ENCODE measurements at places on chromosomes 6 and 20. TPM values are rescaled to one million over a fixed set of nuclear protein-coding genes. Genes with fewer than 3 reads are reported as not detected.

SNAI1 gene
- 0.77 TPM for total RNA-seq

C6orf62 gene
- 109 TPM for total RNA-seq

IL17A gene
- total RNA-seq, result not detected

OR2J3 gene
- total RNA-seq, result 0.11 TPM

DNA sequence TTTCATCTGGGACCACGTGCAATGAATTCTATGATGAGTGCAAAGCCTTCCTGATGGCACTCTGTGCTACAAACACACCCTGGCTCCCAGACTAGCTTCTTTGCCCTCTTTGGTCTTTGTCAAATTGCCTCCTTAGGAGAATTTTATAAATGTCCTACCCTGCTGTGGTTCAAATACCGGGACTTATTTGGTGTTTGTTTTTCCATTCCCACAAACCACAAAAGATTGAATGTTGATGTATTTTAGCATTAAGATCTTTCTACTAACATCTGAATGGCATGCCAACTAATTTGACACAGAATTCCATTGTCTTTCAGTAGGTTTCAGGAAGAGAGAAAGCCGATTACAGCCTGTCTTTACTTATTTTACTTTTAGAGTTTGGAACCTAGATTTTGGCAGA lies 424.2 kb upstream of the SLC35B3 start:
- H3K36me3 ChIP-seq, result no peaks in the 10 kb centered on the region
- no peak overlapping the region for H3K27ac ChIP-seq
- no peak overlapping the region for H3K4me3 ChIP-seq
- no peak for DNase-seq

DNA sequence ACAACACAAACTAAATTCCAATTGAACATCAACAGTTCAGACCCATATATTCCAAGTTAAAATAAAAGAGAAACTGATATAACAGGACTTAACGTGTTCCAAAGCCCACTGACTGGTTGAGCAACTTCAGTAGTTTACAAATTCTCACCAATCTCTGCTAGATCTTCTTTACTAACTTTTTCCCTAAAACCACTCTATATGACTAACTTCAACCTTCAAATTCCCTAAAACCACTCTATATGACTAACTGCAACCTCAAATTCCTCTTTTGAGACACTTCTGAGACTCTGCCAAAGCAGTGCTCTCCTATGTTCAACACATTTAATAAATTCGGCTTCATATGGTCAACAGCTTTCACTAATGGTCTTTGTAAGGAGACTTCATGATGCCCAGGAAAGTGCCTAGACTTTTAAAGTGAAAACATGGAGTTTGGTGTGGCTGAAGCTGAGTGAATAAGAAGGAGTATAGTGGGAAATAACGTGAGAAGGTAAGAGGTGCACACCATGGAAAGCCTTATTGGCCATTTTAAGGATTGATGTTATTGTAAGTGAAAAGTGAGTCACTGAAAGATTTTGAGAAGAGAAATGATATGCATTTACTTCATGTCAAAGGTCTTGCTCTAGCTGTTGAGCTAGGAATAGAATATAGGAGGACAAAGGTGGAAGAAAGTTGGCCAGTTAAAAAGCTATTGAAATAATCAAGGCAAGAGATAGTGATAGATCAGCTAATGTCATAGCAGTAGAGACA lies 134.0 kb upstream of the HCRTR2 start:
- no peaks in the 10 kb centered on the region for H3K27me3 ChIP-seq
- H3K4me3 ChIP-seq, result no peak overlapping the region
- no peak for DNase-seq
- H3K27ac ChIP-seq, result no peak overlapping the region

DNA sequence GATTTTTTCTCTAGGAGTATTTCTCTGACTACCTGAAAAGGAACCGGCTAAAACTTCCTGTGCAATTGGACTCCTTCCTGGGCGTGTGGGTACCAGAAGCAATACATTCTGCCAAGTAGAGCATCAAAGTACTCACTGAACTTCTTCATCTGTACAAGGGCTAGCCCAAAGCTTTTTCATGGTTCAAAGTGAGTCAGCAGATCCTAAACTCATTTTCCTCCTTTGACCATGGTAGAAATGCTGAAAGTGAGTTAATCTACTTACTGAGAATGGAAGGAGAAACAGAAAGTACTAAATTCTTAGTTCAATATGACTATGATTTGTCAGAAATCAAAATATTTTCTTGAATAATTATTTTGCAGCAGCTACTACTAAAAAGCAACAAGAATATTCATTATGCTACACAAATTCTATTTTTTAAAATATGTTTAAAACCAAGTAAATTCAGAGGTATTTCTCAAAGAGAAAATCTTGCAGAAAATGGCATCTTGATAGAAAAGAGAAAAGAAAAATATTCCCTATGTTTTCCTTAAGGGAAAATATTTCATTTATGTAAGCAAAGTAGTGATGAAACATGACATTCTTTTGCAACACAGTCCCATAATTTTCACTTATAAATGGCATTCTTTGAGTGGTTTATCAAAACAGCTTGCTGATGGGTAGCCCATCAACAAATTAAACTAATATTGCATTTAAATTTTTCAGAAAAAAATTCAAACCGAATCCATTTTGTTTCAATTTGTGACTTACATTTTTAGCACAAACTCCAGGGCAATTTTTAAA lies 3.7 kb upstream of the BEND6 start:
- DNase-seq, result no peak
- no peak overlapping the region for H3K4me3 ChIP-seq
- H3K4me1 ChIP-seq, result peaks cover 17% of the 10 kb centered on the region
- H3K27me3 ChIP-seq, result peaks cover 14% of the 10 kb centered on the region

DNA sequence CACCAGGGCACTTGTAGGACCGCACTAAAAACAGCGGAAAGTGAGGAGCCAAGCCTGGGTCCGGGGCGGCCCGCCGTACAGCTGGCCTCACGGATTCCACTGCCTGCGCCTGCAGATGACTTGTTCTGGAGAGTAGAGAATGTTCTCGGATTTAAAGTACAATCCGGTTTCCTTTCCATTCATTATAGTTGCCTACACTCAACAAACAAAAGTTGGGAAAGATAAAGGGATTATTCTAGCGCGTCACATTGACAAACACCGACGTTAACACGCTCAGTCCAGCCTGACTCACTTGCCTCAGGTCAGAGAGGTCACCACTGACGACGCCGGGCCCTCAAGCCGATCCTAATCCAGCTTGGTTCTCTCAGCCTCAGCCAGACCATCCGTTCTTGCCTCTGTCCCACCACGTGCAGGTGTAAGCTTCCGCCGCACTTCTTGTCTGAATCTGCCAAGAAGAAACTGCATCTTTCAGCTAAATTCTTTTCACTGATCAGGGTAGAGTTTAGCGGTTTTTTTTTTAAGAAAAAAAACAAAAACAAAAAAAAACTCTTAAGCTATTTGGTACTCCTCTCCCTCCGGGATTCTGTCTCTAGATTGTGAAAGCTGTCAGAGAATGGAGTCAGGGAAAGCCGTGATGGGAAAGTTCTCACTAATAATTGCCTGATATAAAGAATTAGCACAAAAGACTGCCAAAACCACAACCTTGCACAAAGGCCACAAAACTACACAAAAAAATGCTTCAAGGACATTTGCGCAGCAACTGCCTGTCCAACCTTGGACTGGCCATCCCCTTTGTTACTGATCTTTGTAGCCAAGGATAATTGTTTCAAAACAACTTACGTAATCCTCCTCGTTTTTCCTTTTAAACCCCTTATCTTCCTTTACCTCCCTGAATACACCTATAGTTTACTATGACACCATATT lies 1.1 kb upstream of the PHF10 start:
- peak overlapping the region; percentile 64 for H3K4me3 ChIP-seq
- H3K4me1 ChIP-seq, result peaks cover 16% of the 10 kb centered on the region
- H3K27ac ChIP-seq, result peak overlapping the region; percentile 83
- peak; percentile 83 for DNase-seq
- H3K27me3 ChIP-seq, result no peaks in the 10 kb centered on the region
- no peaks in the 10 kb centered on the region for H3K36me3 ChIP-seq

DNA sequence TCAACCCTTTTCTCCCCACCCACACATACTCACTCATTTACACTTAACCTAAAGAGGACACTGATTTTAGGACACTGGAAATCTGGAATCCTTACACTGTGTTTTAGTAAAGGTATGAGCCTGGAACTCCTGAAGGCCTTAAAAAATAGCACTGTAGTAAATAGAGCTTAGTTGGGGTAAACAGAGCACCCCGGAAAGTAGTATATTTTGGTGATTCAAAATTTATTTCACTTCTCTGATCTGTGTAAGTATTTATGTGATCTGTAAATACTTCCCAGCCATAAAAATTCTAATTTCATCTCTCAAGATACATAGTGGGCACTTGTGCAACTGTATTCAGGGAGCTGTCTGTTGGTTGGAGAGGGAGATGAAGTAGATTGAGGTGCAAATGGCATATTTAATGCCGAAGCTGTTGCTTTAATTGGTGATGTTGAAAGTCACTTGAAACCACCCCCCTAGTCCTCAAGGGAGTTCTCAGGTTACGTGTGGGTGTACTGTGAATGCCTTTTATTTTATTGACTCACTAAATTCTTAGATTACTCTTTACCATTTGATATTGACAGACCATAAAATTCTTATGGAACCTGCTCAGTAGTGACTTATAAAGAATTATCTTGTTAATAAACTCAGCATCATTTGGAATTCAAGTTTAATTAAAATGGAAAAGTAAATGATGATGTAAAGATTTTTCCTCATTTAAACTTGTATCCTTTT lies 154.9 kb downstream of the SOX4 start:
- no peak for DNase-seq
- H3K4me3 ChIP-seq, result no peak overlapping the region
- no peaks in the 10 kb centered on the region for H3K36me3 ChIP-seq
- no peaks in the 10 kb centered on the region for H3K4me1 ChIP-seq

- H3K27ac ChIP-seq, result no peak overlapping the region
- no peak overlapping the region for H3K4me3 ChIP-seq
- peaks cover 4% of the 10 kb centered on the region for H3K4me1 ChIP-seq
Observed at GRCh38 chr6:149127212-149127611, 190.3 kb upstream of the TAB2 start.

- no peaks in the 10 kb centered on the region for H3K27me3 ChIP-seq
- H3K36me3 ChIP-seq, result no peaks in the 10 kb centered on the region
- H3K27ac ChIP-seq, result no peak overlapping the region
- H3K4me3 ChIP-seq, result no peak overlapping the region
- no peaks in the 10 kb centered on the region for H3K4me1 ChIP-seq
Observed at GRCh38 chr6:126526547-126526946, 186.6 kb downstream of the CENPW start.

DNA sequence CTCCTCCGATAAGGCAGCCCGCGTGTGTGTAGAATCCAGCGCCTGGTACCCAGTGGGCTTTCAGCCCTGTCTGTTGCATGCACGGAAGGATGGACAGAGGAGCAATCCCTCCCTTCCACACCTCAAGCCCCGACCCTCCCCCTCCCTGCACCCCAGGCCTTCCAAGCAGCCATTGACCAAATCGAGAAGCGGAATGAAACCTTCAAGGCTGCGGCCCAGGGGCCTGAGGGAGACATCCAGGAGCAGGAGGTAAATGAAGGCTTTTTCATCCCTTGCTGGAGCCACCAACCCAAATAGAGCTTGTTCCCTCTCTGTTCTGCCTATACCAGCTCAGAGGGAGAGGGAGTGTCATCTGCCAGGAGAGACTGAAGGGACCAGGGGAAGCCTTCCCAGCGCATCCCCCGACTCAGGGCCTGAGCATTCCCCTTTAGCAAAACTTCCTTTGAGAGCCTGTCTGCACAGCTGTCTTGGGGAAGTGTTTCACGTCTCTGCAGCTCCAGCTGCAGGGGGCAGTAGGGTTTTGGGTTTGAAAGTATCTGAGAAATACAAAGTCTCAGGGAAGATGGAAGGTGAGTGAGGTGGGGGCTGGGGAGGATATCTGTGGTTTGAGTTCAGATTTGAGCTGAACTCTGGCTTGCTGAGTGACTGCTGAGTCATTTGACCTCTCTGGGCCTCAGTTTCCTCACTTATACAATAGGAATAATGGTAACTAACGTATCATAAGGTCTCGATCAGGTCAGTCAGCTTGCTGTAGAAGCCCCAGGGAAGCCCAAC lies 16.1 kb downstream of the FGD2 start:
- peaks cover 24% of the 10 kb centered on the region for H3K4me1 ChIP-seq
- H3K4me3 ChIP-seq, result no peak overlapping the region
- no peak for DNase-seq

DNA sequence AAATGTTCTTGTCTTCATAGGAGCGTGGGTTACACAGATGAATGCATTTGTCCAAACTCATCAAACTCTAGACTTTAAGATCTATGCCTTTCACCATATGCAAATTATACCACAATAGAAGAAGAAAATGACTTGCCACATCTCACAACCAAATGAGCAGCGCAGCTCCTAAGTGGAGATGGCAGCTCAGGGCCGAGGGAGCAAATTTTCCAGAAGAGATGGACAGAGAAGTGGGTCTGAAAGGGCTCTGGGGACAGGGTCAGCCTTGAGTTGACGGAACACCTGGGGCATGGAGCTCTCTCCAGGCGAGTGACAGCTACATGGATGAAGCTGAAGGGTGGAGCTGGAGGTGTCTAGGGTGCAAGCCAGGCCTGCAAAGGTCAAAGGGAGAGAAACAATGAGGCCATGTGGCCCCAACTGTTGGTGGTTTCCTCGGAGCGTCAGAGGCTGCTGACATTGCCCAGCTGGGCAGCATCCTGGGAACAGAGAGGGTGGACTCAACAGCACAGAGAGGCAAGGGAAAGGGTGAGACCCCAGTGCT lies 228.3 kb downstream of the NRN1 start:
- H3K4me1 ChIP-seq, result peaks cover 11% of the 10 kb centered on the region
- H3K4me3 ChIP-seq, result no peak overlapping the region
- DNase-seq, result no peak
- no peaks in the 10 kb centered on the region for H3K27me3 ChIP-seq

DNA sequence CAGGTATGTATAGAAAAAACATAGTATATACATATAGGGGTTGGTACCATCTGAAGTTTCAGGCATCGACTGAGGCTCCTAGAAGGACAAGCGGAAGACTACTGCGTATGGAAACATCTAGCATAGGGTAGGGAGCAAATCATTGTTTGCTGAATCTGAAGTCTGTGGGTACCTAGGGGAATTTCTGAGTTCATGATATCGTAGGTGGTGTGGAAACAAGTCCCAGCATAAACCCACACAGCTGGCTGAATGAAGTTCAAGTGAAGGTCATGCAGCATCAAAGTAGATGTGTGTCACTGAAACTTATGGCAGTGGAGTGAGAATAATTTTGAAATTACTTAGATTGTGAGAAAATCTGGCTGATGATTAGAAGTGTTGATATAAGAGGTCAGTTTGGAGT lies 39.4 kb downstream of the MAP7 start:
- H3K4me3 ChIP-seq, result no peak overlapping the region
- H3K36me3 ChIP-seq, result no peaks in the 10 kb centered on the region
- DNase-seq, result no peak
- H3K4me1 ChIP-seq, result no peaks in the 10 kb centered on the region
- H3K27ac ChIP-seq, result no peak overlapping the region
